HTR-8/SVneo (cell line): ENCODE measurements at places on chromosomes 12 and 14.

GRCh38 chr14:70011098-70011497 is 131.9 kb downstream of the SMOC1 start:
- no peak for DNase-seq

DNA sequence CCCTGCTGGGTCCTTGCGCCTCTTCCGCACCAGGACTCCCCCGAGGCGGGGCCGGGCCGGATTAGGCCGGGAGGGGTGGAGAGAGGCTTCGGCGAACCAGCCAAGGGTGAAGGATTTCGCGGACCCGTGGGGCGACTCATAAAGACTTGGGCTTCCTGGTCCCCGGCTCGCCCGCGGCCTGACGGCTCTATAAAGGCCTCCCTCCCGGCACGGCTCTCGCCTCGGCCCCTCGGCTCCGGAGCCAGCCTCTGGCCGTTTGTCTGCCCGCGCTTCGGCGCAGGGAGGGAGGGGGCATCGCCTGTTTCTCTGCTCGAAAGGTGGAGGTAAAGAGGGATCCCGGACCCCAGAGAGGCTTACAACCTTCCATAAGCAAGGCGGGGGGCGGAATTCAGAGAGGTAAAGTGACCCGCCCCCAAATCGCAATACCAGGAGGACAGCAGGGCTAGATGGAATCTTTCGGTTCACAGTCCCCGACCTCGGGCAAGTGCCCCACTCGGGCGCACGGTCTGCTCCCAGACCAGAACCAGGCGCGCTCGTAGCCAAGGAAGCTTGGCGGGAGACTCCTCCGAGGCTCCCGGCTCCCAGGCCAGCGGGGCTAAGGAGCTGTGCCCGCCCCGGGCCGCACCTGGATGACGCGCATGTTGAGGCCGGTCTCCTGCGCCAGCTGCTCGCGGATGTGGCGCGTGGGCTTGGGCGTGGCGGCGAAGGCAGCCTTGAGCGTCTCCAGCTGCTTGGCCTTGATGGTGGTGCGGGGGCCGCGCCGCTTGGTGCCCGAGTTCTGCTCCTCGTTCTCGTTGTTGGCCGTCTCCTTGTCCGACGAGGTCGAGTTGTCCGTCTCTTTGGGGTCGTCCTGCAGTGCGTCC is 3.9 kb downstream of the LHX5 start:
- DNase-seq, result no peak

DNA sequence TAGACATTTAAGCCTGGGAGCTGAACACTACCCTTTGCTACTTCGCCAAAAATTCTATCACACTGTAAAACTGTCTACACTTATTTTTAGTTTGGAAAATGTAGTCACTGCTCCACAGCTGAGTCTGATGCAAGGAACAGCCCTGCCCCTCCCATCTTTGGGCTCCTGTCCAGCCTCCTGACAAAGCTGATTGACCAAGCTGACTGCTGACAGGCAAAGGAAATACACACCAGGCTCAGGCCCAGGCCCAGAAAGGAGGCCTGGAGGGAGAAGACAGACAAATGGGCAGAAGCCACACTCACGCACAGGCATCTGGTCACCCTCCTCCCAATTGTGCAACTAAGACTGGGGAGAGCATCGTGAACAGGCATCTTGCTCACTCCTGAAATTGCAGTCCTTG is 55.3 kb downstream of the ISCA2 start:
- no peak for DNase-seq

GRCh38 chr12:114982760-114983159 is 298.8 kb upstream of the TBX3 start:
- DNase-seq, result peak; percentile 8

GRCh38 chr14:62420847-62421246 is 624.4 kb downstream of the KCNH5 start:
- DNase-seq, result no peak

GRCh38 chr12:116076399-116076798 is 201.1 kb downstream of the MED13L start:
- DNase-seq, result no peak

GRCh38 chr12:24522736-24523135 is 426.2 kb downstream of the BCAT1 start:
- no peak for DNase-seq

- no peak for DNase-seq
Measured at GRCh38 chr12:82937151-82937550, 250.4 kb downstream of the TMTC2 start.

GRCh38 chr12:16417058-16417457 is 69.6 kb downstream of the MGST1 start:
- DNase-seq, result no peak

DNA sequence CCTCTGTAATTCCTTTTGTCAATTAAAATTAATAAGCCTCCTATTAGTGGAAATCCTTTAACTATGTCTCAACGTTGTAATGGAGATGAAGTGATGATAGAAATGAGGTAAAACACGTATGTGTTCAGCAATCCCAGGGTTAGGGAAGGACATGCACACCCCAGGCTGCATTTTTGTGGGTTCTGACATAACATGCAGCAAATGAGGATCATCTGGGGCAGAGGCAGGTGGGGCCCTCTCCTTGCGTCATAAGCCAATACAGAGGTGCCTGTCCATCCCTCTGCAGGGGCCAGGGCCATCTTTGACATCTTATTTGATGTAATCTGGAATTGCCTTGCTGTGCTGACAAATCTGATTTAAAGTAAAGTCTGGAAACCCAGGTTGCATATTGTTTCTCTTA is 73.2 kb downstream of the MYRFL start:
- no peak for DNase-seq

- DNase-seq, result no peak
Measured at GRCh38 chr14:102584871-102585869, 7.3 kb upstream of the RCOR1 start.

DNA sequence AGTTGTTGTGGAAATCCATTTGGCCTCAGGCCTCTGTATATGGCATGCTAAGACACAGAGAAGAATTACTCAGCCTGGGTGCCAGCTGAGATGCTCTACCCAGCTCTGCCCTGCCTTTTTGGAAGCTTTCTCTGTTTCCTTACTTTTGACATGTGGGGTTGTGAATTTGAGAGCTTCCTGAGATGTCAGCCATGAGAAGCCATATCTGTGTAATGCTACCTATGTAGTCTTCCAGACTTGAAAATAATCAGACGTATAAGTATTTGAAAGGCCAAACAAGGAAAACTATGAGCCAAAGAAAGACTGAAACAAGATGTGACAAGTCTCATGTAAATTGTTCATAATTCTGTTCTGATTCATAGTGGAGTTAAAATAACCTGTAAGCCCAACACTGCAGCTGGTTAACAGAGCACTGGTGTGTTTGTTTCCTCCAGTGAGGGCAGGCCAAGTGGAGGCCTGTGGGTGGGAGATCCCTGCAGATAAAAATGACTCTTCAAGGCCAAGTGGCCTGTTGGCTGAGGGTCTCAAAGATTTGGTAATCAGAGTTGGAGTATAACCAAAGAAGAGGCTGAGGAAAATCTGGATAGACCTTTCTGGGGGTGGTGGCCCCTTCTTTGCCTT is 94.0 kb downstream of the TMX1 start:
- DNase-seq, result no peak

GRCh38 chr14:24534286-24534685 is 26.2 kb upstream of the CMA1 start:
- no peak for DNase-seq

DNA sequence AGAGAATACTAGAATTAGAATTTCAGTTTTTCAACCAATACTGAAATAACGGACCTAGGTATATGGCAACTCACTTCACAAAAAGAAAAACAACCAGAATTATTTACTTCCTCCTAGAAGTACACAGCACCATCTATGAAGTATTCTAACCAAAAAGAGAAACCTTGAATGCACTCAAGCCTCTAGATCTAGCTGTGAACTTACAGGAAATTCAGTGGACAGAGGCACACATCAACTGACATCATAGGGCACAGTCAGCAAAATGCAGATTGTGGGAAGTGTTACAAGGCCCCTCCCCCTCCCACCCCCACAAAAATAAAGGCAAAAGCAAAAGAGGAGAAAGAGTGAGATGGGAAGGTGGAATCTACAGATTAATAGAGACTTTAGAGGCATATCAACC is 102.4 kb downstream of the TMTC1 start:
- DNase-seq, result no peak
